ENCODE measurements at places on chromosomes 3 and 15.

GRCh38 chr3:13025090-13025489, 48.1 kb downstream of the IQSEC1 start:
- no peak for DNase-seq

DNA sequence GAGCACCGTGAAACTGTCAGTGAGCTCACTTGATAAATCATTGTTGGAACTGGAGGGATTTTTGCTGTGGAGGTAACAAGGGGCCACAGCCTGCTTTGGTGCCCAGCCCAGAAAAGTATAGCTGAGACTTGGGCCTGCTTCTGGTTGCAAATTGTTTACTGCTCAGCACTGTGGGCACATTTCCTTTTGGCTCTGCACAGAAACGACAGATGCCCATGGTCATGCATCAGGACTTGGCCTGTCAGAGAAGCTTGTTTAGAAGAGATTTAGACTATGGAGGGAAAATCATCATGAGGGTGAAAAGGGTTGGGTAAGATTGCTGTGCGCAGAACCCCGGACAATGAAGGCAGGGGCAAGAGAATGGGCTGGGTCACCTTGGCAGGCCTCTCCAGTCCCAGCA, 286.1 kb upstream of the CTNNB1 start:
- DNase-seq, result no peak

- no peak for DNase-seq
Measured at GRCh38 chr3:47024932-47025331, 45.5 kb downstream of the NBEAL2 start.

GRCh38 chr3:28935146-28935545, 345.7 kb upstream of the RBMS3 start:
- DNase-seq, result no peak

GRCh38 chr15:85414495-85414894, 34.1 kb downstream of the AKAP13 start:
- no peak for DNase-seq

DNA sequence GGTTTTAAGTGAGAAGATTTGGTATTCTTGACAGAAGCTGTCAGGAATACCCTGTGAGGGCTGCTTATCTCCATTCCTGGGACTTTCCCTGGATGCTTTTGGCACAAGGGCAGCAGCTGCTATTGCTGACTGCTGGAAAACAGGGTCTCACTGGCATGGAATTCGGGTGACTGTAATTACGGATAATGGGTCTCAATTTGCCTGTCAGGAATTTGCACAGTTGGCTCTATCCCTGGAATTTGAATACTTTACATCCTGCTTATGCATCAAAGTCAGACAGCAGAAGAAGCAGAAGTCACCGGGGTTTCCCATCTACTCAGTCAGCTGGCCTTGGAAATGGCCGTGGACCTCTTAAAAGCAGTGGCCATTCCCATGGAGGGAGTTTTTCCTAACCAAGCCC, 25.9 kb upstream of the AKAP13 start:
- DNase-seq, result no peak

GRCh38 chr3:13012221-13012691, 61.0 kb downstream of the IQSEC1 start:
- DNase-seq, result peak; percentile 74

DNA sequence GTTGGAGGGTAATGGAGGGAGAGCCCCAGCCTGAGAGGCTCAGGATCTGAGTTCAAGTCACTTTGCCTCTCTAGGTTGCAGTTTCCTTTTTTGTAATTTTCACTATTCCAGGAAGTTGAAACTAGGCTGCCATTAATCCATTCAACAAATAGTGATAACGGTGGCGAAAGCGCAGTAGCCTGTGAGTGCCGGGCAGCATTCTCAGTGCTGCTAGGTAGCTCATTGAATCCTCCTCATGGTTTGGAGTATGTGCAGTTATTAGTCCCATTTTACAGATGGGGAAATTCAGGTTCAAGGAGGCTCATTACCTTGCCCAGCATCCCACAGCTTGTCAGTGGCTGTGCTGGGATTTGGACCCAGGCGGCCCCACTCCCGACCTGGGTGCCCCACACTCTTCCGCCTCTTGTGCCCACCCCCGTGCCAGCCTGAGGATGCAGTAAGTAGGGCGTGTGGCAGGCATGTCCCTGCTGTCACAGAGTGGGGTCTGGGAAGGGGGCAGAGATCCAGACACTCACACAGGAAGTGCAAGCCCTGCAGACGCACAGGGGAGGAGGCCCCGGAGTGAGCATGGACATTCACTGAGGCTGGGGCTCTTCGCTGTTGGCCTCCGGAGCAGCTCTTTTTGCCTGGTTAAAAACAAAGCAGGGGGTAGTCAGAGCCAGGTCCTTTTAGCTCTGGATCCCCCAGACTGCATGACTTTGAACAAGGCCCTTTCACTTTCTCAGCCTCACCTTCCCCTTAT, 58.8 kb downstream of the SLC6A6 start:
- no peak for DNase-seq
